ENCODE measurements at places on chromosomes 1 and 21.

- DNase-seq: no peak
Observed at GRCh38 chr1:161266836-161267235, 8.3 kb downstream of the PCP4L1 start.

DNA sequence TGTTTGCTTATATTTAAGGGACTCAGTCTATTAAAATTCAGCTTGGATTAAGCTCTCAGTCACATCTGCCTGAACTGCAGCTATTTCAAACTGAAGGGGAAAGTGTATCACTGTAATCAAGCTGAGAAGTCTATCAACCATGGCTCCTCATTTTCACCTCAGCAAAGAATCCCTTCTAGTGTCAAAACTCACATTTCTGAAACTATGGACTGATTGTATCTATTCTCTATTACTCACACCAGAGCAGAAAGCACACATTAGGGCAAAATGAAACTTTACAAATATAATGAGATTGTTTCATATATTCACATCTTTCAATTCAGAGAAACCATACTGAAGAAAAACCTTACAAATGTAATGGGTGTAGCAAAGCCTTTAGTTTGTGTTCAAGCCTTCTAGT, 14.6 kb upstream of the C1orf146 start:
- DNase-seq: no peak

GRCh38 chr1:151401125-151401788, 1.9 kb downstream of the PSMB4 start:
- DNase-seq: no peak

- no peak for DNase-seq
Observed at GRCh38 chr1:228393268-228393701, 13.3 kb downstream of the TRIM11 start.

DNA sequence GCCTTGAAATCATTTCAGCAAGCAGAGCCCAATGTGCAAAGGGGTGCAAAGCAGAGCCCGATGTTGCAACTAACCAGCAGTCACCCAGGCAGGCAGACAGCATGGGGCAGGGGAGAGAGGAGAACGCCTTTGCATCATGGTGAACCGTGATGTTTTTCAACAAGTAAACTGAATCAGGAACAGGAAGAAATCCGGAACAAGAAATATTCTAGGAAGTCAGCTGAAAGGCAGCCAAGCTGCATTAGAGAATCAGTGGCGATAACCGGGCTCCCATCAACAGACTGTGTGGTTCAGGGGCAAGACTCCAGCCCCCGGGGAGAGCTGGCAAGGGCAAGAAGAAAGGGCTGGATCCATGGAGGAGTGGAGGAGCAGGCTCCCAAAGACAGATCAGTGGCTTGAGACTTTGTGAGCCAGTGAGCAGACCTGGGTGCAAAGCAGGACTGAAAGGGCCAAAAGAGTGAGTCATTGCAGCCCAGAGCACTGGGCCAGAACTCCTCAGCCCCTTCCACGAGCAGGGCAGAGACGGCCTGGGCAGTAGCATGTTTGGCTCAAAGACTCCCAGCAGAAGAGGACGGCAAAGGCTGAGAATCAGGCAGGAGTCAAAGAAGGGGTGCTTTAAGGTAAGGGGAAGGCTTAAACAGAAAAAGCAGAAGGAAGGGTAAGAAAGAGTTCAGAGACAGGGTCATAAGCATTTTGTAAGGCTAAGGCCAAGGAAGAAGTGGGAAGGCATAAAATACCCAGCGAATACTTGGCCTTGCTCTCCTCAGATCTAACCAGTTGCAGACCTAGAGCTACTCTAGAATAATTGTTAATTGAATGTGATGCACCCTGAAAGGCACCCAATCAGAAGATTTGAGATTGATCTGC, 155.0 kb downstream of the SETD4 start:
- DNase-seq: no peak

DNA sequence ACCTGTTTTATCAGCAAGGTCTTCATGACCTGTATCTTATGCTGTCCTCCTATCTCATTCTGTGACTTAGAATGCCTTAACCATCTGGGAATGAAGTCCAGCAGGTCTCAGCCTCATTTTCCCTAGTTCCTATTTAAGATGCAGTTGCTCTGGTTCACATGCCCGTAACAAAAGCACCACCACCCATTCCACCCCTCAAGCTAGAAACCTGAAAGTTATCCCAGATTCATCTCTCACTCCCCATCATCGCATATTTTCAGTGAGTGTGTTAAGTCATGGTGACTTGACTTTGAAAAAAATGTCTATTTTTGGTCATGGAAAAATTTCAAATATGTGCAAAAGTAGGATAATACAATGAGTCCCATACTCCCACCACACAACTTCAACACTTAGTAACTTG, 11.7 kb downstream of the HMGN2 start:
- no peak for DNase-seq

DNA sequence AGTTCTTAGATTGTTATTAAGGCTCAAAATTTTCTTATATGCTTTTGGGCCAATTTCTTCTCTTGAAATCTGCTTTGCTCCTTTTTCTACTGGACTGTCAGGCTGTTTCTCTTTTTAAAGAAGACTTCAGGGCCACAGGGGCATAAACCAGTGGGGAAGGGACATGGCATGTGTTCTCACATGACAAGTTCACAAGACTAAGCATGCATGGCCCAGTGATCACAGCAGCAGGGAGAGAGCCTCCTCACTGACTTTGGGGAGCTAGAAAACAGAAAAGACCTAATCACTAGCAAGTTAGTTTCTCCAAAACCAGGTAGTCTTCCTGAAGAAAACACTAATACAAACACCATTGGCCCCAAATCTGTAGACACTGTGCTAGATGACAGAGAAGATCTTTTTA, 64.8 kb downstream of the RAB3GAP2 start:
- DNase-seq: no peak

GRCh38 chr1:31798086-31798432, 17.8 kb downstream of the SPOCD1 start:
- DNase-seq: no peak

DNA sequence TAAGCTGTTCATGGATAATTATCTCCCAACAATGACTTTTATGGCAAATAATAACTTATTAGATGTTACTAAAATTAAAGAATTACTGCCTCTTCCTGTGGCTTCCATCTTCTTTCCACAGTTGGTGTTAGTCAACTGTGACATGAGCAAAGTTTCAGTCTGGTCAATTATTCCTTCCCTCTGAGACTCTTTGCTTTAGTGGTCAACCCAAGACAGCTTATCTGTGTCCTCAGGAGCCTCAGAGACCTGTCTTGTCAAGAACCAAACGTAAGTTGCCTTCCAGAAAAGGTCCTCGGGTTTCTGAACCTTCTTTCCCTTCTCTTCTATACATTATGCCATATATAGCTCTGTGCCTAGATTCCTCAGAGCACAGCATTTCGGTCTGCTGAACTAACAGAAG, 263.2 kb upstream of the ZP4 start:
- DNase-seq: no peak

GRCh38 chr1:23210963-23211362, 6.3 kb downstream of the HTR1D start:
- DNase-seq: no peak

DNA sequence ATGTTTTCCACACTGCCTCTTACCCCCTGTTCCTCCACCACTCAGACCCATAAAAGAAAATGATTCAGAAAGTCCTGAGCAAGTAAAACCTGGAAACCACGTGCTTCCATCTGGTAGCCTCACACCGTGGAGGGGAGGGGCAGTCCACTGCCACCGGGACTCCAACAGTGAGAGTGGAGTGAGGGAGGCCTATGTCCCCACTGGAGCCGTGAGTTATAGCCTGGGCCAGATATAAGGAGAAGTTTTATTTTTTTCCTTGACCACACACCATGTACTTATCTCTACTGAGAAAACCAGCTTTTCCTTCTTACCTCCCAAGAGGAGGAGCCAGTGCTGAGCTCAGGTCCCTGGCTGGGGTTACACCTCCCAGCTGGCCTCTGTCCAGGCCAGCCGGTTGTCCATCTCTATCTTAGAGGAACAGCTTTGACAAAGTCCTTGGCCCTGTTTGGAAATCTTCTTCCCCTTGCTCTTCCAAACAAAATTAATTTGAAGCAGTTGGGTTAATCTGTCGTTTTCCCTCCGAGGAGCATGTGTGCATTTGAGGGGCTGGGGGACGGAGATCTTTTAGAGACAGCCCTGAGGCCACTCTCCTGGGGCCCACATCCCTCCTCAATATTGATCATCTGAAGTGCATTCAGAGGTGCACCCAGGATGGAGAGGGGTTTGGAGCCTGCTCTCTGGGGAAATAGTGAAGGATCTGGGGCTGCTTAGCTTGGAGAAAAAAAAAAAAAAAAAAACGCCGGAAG, 49.1 kb upstream of the SERBP1 start:
- DNase-seq: no peak
